ENCODE measurements at places on chromosomes 7 and 10.

- no peak for DNase-seq
Observed at GRCh38 chr10:71748671-71749191, 24.6 kb downstream of the VSIR start.

- no peak for DNase-seq
Observed at GRCh38 chr7:134356421-134356936, 39.7 kb upstream of the SLC35B4 start.

GRCh38 chr7:134500406-134500805 is 27.0 kb upstream of the AKR1B10 start:
- DNase-seq = no peak

- DNase-seq = no peak
Observed at GRCh38 chr10:48577158-48577557, 27.7 kb downstream of the ARHGAP22 start.

DNA sequence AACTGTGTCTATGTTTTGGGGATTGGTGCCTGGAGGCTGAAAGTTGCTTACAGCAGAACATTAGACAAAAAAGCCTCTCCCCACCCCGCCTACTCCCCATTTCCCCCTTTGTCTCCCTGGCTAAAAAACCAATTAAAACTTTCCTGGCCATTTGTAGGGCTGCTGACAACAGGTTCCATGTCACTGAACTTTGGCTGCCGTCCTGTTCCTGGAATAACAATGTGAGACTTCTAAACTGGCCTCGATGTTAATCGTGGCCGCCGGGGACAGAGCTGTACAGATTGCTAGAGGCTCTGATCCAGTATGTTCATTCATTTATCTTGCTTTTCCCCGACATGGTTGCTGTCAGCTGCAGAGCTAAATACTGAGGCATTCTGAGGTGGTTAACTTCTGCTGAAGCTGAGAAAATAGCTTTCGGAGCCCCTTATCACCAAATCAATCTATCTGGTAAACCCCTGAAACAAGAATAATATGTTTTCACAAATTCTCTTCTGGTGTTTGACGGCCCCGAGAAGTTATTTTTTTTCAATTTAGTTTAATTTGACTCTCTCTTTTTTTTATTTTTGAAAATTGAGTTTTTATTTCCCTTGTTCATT is 271.6 kb downstream of the GFRA1 start:
- no peak for DNase-seq

DNA sequence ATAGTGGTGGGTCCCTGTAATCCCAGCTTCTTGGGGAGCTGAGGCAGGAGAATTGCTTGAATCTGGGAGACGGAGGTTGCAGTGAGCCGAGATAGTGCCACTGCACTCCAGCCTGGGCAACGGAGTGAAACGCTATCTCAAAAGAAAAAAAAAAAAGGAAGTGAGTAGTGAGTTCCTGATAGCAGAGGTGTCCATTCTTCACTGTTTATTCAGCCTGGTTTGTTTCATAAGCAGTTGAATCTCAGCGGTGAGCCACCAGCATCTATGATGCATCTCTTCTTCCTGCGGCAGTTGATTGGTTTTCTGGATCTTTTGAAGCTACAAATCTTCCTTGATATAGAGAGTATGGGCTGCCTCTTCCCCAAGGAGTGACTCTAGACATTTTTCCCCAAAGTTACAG is 316.1 kb upstream of the MTPN start:
- DNase-seq = no peak

GRCh38 chr10:33681595-33681994 is 347.1 kb upstream of the NRP1 start:
- no peak for DNase-seq

GRCh38 chr7:143382126-143382790 is 1.1 kb downstream of the ZYX start:
- DNase-seq = no peak

DNA sequence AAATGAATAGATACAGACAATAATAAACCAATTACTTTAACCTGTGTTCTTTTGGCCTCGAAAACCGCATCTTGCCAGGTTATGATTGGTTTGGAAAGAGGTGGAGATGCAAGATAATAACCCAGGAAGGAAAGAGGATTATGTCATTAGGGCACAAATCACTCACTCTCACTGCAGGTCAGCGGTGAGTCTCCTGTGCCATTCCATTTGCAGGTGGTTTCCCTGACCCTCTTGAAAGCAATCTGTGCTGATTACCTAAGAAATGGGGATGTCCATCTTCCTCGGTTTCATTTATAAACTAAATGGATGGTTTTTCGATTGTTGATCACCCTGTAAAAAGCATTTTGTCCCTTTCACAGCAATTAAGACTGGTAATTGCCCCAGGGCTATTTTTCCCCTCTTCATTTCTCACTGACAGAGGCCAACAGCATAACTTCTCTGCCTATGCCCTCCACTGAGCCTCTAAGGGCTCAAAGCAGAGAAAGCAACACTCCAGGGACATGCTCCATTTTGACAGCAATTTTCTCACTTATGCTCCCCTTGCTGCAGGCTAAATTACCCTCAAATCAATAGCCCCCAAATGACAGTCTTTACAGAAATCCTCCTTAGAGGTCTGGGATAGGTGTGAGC is 257.5 kb downstream of the IPMK start:
- no peak for DNase-seq

DNA sequence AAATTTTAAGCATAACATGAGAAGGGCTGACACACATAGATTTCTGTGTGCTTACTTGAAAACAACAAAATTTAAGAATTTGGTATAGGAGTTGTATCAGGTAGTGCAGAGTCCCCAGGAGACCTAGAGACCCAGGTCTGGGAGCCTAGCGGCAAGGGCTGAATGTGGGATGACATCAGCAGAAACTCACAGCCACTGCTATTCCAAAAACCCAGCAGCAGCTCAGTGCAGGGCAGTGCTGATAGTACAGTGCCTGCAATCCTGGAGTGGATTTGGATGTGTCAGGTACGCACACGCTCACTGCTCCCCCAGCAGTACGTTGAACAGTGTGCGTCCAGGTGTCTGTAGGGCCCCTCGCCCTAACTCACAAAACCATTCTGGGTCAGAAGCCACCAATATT is 87.1 kb downstream of the EGFR start:
- no peak for DNase-seq

DNA sequence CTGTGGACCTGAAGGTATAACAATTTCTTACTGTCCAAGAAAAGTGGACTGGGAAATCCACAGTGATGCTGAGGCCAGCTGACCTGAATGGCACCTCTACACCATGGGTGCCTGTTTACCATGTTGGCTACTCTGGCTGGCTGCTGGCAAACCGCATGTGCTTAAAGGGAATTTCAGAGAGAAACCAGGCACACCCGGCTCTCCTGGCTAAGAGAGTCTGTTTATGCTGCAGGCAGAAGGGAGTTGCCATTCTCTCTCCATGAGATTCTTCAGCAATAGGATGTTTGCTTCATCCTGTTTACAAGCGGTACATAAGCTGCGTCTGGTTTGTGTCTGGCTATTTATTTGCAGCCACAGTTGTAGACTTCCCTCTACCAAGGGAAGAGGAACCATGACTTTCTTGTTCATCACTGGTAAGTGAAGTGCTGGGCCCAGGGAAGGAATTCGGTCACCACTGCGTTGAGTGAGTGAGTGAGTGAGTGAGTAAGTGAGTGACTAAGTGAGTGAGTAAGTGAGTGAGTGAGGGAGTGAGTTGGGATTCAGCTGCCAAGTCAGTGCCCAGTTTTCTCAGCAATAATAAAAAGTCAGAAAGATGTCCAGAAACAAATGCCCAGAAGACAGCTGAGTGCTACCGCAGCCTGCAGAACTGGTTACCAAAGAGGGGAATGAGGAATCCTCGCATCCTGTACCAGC is 90.4 kb downstream of the COBL start:
- DNase-seq = no peak

DNA sequence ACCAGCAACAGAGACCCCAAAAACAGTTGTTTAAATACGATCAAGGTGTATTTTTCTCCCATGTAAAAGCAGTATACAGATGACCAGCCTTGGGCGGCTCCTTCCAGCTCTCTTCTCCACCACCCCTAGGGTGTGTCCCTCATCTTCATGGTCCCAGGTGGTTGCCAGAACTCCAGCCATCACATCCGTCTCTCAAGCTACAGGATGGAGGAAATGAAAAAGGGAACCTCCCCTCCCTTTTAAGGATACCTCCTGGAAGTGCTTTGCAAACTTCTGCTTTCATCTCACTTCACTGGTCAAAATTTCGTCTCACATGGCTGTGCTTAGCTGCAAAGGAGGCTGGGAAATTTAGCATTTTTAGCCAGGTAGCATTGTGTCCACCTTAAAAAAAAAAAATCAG is 59.3 kb downstream of the C10orf105 start:
- DNase-seq = no peak

GRCh38 chr7:107196834-107197610 is 28.2 kb downstream of the HBP1 start:
- DNase-seq = no peak

- DNase-seq = no peak
Observed at GRCh38 chr10:100744987-100745881, at the start of gene PAX2. TSS of gene PAX2 (plus strand) at chr10:100745582. CDS start at chr10:100746261, 679 bp downstream.

DNA sequence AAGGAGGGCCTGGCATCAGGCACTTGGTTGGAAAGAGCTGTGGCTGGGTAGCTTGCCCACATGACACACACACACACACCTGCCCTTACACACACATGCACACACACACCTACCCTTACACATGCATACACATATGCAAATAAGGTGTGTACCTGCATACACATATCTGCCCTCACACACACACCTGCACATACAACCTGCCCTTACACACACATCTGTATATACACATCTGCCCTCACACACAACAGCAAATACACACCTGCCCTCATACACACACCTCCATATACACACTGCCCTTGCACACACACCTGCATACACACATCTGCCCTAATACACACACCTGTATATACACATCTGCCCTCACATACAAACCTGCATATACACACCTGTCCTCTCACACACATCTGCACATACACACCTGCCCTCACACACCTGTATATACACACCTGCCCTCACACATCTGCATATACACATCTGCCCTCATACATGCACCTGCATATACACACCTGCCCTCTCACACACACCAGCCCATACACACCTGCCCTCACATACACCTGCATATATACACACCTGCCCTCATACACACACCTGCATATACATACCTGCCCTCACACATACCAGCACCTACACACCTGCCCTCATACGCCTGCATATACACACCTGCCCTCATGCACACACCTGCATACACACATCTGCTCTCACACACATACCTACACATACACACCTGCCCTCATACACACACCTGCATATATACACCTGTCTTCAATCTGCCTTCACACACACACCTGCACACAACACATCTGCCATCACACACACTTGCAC is 82.9 kb downstream of the GRID1 start:
- DNase-seq = no peak

DNA sequence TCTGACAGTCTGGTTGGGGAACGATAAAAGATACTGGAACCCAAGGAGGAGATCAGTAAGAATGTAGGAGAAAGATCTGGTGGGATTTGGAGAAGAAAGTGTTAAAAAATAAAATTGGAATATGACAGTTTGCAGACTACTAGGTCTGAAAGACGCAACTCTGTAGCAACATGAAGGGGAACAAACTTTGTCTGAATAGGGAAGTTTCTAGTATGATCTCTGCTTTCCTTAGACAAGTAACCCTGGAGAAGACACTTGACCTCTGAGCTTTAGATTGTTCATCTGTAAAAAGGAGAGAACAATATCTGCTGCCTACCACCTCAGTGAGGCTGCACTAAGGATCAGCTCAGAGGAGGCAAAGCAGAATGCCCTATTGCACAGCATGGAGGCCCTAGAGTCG is 3.0 kb upstream of the PRSS1 start:
- no peak for DNase-seq

DNA sequence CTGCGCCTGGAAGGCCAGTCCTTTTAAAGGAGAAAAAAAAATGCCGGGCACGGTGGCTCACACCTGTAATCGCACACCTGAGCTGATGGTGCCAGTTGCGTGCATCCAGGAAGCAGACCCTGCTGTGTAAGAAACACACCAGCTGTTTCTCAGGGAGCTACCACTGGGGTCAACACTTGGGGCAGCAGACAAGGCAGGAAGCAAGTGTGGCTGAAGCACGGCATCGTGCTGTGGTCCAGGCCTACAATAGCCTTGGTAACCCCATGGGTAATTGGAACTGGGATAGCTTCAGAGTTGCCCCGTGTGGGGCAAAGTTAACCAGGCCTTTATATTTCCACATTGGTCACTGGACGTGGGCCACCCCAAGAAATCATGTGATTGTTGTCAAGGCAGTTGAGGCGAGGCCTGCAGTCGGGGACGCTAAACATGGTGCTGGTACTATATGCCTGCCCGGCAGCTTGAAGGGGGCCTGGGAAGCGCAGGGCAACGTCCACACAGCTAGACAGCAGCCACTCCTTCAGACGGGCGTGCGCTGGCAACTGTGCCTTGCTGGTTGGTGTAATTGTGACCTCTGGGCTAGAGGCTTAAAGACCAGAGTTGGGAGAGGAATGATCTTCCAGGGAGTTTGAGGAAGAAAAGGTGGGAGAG is 2.5 kb upstream of the TACR2 start:
- DNase-seq = no peak

DNA sequence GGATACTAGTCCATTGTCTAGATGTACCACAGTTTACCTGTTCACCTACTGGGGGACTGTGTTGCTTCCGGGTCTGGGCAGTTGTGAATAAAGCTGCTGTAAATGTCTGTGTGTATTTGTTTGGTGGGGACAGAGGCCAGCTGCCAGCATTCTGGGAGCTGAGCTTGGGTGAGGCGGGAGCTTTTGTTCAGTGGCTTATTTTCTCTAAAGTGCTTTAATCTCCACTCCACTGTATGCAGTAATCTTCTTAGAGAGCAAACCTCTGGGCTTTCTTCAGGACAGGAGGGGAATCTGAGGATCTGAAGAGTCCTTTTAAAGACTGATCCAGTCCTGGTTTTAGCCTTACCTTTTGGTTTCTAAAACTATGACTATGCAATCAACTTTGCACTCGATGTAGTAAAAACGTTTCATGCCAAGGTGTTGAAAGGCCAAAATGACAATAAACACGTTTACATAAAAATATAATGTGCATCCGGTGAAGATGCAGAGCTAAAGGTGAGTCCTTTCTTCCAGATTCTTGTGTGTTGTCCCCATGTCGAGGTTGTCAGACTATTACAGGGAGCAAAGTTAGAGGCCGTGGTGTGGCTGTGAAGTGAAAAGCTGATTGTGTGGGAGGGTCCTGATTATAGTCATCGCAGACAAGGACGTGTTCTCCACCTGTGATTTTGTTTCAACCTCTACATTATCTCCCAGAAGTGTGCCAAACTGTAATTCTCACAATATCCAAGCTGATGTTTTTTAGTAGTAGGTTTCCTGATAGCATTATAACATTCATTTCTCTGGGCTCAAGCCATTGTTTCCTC is 279.8 kb downstream of the CAMK1D start:
- DNase-seq = no peak

DNA sequence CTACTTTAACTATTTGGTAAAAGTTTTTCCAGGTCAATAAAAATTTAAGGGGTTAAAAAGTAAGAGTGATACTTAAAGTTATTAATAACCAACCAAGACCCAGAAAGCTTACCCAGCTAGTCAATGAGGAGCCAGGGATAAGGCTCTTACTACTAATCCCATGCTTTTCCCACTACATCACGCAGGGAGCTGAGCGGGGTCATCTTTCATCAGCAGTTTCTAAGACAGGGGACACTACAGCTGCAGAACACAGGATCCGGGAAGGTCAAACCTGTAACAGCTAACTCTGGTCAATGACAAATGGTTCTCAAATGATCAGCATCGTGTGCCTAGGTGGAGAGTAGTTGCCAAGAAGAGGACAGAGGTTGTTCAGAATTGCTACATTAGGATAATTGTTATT is 65.1 kb downstream of the RSU1 start:
- DNase-seq = no peak

Measured in stimulated activated CD4-positive, alpha-beta T cell treated with anti-CD3 and anti-CD28 coated beads, Interleukin-15, amount 100 ng/mL, for 1 hour (primary cell).